Gastroesophageal sphincter (tissue), 4 donors: ENCODE measurements at places on chromosomes 13 and 19.

GRCh38 chr19:58261968-58262921 lies 16.5 kb upstream of the ZNF8 start:
- ATAC-seq = no peak

DNA sequence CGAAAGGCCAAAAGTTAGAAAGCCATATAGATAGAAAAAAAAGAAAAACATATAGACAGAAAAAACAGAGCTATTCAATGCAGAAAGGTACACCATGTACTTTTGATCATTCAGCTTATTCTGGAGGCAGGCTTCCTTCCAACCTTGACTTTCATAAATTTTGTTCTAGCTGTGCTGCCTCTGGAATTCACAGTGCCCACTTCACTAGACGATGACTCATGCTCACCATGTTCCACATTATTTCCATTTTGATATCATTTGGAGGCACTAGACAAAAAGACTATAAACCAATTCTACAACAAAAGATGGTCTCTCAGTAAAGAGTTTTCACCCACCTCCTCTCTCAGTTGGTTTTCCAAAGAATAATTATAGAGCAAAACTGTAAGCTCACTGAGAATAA lies 229.0 kb upstream of the IPO5 start:
- no peak for ATAC-seq

DNA sequence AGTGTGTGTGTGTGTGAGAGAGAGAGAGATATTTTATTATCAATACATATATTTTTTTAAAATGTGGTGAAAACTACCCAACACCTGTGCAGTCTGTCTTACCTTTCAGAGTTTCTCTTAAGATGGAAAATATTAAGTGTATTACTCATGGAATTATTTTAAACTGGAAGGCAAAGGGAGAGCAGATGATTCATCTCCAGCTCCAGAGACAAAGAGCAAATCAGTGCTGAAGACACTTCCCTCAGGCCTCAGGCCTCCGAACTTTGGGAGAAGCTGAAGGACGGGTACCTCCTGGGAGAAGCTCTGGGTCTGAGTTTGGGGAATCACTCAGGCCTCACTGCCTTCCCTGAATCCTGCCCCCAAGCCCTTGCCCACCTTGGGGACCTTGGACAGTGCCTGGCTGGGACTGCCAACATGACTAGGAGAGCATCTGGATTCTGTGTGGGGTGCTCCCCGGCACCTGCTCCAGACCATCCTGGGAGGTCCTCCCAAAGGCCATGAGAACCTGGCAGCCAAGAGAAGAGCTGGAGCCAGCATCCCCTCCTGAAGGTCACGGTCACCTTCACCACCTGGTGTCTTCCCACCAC lies 170.4 kb upstream of the UBL3 start:
- no peak for ATAC-seq

DNA sequence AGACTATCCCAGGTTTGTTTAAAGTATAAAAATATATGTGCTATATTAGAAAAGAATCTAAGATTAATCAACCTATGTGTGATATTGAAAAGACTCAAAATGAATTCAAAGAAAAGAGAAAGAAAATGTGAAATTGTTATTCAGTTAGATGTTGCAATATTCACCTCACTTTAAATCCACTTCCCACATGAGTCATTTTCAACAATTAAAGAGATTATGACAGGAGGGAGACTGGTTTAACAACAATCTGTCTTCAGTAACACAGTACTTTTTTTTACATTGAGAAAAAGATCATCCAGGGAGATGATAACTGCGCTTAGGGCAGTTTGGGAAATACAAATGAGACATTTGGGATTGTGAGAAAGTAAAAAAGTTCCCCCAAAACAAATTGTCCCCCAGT lies 1246.2 kb downstream of the SLITRK1 start:
- ATAC-seq = no peak

DNA sequence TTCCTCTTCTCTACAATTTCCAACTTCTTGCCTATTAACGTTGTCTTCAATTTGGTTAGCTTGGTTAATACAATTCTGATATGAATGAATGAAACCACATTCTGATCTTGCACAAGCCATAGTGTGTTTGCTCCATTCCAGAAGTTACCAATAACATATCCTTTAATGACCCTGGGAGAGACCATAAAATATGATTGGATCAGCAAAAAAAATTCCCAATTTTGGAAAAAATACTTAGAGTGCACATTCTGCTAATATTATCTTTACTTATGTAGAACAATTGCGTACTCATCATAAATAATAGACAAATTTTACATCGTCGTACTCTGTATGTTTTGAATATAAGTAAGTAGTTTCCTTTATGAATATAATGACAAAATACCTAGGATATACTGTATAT lies 117.2 kb downstream of the SLITRK5 start:
- no peak for ATAC-seq

- ATAC-seq = no peak
Measured at GRCh38 chr13:93698016-93698613, 471.5 kb downstream of the GPC6 start.

GRCh38 chr19:610071-610800 lies 20.6 kb downstream of the HCN2 start:
- ATAC-seq = peak; percentile 10

DNA sequence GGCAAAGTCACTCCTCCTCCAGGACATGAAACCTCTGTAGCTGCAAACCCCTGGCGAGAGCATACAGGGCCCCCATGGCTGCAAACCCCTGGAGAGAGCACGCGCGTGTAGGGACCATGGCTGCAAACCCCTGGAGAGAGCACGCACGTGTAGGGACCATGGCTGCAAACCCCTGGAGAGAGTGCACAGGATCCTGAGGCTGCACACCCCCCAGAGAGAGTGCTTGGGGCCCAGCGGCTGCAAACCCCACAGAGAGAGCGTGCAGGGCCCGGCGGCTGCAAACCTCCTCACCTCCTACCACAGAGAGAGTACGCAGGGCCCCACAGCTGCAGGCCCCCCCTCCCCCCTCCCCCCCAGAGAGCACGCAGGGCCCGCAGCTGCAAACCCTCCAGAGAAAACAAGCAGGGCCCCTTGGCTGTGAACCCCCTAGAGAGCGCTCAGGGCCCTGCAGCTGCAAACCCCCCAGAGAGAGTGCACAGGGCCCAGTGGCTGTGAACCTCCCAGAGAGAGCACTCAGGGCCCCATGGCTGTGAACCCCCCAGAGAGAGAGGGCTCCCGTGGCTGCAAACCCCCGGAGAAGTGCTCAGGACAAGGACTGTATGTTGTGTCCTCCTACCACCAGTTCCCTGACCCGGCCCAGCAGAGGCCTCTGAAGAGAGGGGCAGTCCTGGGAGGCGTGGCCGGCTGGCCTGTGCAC lies 7.3 kb downstream of the ADPRHL1 start:
- ATAC-seq = no peak

- no peak for ATAC-seq
Measured at GRCh38 chr19:28012361-28012760, 1200.6 kb downstream of the UQCRFS1 start.

DNA sequence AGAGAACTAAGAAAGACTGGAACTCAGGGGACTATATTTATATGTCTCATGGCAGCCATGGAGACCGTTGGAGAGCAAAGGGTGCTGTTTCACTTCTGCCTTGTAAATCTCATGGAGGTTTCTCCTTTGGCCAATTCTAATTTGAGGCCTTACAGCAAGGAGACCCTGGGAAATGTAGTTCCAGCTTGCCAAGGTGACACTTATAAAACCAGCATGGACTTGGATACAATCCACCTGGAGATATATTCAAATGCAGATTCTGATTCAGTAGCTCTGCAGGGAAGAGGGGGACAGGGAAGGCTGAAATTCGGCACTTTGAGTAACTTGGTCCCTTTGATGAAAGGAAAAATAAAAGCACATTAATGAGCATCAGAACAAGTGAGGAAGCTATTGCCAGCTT lies 90.0 kb downstream of the OXGR1 start:
- no peak for ATAC-seq

GRCh38 chr13:114118511-114119123 lies 13.8 kb downstream of the RASA3 start:
- peak; percentile 34 for ATAC-seq

GRCh38 chr19:17404621-17405249 lies 695 bp downstream of the BST2 start:
- no peak for ATAC-seq

DNA sequence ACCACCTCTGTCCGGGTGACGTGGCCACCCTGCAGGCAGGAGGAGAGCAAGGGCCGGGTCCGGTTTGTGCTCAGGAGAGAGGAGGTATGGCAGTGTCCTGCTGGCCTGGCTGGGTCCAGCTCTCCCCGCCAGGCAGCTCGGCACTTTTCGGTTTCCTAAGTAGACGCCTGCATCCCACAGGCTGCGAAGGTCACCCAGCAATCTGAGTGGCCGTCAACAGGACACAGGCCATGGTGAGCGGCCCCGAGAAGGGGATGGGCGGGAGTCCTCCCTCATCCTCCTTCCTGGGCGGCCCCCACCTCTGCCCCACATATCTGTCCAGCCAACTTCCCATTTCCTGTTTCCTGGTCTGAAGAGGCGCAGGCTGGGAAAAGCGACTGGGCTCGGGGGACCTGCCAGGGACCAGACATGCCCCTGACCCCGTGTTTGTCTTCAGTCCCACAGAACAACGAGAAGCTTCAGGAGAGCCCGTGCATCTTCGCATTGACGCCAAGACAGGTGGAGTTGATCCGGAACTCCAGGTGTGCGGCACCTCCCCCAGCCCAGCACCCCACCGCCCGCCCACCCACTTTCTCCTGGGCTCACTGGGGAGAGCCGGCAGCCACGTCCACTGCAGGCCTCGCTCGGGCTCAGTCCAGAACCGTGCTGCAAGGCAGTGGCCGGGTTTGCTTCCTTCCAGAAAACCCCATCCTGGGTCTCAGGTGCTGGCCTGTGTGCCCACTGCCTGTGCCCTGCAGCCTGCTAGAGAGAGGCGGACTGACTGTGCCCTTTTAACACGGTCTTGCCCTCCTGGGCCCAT lies 16.3 kb downstream of the PIAS4 start:
- peak; percentile 22 for ATAC-seq

- ATAC-seq = no peak
Measured at GRCh38 chr19:28886708-28887107, 326.2 kb downstream of the UQCRFS1 start.

GRCh38 chr13:97456047-97456446 lies 22.1 kb downstream of the RAP2A start:
- ATAC-seq = no peak

DNA sequence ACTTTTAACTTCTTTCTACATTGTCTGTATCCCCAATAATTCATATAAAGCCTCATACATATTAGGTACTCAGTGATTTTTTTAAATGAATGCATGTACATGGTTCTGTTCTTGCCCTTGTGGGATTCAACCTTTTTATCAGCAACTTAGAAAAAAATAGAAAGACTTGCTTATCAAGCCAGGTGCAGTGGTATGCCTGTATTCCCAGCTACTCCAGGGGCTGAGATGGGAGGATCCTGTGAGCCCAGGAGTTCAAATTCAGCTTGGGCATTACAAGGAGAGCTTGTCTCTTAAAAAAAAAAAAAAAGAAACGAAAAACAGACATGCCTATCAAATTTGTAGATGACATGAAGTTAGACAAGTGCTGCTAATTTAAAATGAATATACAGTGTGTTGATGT lies 54.2 kb upstream of the MYCBP2 start:
- no peak for ATAC-seq

GRCh38 chr13:73934215-73934641 lies 200.0 kb downstream of the KLF12 start:
- ATAC-seq = no peak

DNA sequence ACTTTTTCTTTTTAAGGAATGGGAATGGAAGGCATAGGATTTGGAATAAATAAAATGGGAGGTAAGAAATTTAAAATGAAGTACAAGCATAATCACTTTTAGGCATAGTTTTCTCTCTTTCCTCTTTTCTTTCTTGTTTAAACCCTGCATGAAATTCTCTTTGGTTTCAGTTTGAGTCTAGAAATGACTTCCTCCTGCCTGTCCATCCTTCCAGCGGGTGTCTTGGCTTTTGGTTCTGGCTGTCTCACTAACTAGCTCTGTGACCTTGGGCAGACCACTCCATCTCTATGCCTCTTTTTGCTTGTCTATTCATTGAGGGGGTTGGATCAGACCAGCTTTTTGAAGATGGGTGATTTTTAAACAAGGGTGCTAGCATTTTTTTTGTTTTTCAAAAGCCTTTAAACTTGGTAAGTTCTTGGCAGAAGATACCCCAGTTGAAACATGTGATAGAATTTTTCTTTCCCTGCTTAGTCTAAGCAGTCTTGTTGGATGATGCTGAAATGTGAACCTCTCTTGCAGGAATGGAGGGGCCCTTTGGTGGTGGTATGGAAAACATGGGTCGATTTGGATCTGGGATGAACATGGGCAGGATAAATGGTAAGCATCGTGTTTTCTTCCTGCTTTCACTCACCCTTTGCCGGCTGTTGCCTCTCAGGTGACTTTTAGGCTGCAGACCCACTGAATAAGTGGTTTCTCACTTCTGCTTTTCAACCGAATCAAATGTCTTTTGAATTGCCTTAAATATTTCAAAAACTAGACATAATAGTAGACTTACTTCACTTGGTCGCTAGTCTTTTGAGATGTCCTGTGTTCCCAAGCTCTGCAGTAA lies 28.6 kb downstream of the PRAM1 start:
- no peak for ATAC-seq

DNA sequence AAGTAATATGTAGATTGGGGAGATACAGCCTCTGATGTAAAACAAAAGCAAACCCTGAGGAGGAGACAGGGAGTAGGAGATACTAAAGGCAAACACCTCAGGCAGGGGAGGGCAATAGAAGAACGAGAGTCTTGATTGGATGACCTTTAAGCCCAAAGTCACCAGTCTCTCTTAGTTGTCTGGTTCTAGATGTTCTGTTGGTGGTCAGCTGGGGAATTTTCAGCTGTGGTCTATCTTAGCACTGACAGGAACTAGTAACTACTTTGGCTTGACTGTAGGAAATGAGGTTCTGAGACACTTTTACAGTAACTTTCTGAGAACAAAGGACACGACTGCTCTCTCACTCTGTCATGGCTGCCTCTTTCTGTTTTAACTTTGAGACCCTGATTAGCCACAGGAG lies 290.7 kb upstream of the MIR17HG start:
- no peak for ATAC-seq

- ATAC-seq = peak; percentile 71
Measured at GRCh38 chr19:46265217-46265828, 31.5 kb upstream of the HIF3A start.

DNA sequence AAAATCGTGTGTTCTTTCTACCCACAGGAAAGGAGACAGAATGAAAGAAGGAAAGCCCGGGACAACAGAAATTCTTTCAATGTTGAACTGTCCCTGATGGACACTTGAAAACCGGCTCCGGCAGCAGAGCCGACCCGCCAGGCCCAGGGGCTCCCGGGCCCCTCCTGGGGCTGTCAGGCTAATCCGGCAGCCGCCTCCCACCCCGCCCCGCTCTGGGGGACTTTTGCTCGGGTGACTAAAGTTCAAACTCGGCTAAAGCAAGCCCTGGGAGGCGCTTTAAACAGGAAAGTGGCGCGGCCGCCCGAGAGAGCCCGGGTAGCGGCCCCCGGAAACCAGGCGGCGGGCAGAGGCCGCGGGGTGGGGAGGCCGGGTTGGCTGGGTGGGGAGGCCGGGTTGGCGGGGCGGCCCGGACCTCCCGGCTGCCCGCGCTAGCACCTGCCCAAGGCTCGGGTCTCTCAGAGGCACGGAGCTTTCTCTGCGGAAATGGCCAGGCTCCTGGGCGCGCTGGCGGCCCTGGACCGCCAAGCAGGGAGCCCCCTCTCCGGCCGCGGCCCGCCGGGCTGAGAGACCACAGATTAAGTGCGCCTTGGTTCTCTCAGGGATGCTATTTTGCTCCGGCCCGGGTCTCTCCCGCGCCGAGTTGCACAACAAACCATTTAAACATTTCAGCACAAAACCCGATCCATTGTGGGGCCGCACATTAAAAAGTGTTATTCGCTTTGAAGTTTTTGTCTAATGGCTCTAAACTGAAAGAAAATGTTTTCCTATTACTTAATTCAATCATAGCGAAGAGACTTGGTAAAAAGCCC lies 2.6 kb upstream of the GSX1 start:
- no peak for ATAC-seq

GRCh38 chr19:6564393-6564792 lies 26.6 kb downstream of the CD70 start:
- no peak for ATAC-seq
